Midbrain (tissue), 1 donor: ENCODE measurements at places on chromosomes 2 and 18.

GRCh38 chr2:170500770-170501169 is 214.4 kb upstream of the SP5 start:
- peak; percentile 46 for DNase-seq

GRCh38 chr2:38886063-38886462 is 3.6 kb upstream of the ARHGEF33 start:
- no peak for DNase-seq

- no peak for DNase-seq
Observed at GRCh38 chr2:234373060-234373459, 123.8 kb downstream of the ARL4C start.

GRCh38 chr2:113867571-113867970 is 22.3 kb upstream of the ACTR3 start:
- DNase-seq: no peak

DNA sequence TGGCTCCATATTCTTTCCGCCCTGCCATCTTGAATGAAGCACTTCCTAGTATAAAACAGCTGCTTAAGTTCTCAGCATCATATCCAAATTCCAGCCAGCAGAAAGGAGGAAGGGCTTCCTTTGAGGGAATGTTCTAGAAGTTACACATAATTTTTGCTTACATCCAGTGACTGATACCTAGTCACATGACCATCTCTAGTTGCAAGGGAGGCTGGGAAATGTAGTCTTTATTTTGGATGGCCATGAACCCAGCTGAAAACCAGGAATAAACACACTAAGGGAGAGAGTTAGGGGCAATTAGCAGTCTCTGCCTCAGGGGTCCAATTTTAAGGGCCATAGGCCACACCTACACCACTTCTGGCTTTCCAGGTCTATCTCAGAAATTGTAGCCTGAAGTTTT is 57.8 kb upstream of the LMAN1 start:
- DNase-seq: no peak
